Hepatocyte (in vitro differentiated cells): ENCODE measurements at places on chromosomes 3 and 15.

DNA sequence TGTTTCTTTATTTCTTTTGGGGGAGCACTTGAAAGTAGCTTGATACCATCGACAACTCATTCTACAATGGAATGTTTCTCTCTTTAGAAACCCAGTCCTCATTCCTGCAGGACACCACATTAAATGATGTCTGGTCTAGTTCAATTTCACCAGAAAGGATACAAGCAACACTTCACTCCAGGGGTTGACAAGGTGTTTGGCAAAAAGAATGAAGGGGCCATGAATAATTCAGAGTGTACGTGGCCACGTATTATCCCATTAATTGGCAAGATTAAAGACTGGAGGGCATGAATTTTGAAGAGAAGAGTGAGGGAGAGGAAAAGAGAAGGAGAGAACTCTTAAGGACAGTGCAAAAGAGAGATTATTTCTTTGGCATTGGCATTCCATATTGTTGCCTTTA is 705 bp downstream of the TMPRSS7 start:
- no peak overlapping the region for H3K4me3 ChIP-seq
- no peaks in the 10 kb centered on the region for H3K4me1 ChIP-seq
- H3K27ac ChIP-seq = no peak overlapping the region
- no peaks in the 10 kb centered on the region for H3K27me3 ChIP-seq

GRCh38 chr15:87689716-87690115 is 566.8 kb downstream of the NTRK3 start:
- no peaks in the 10 kb centered on the region for H3K27me3 ChIP-seq
- no peaks in the 10 kb centered on the region for H3K36me3 ChIP-seq
- DNase-seq = no peak
- H3K4me1 ChIP-seq = no peaks in the 10 kb centered on the region

DNA sequence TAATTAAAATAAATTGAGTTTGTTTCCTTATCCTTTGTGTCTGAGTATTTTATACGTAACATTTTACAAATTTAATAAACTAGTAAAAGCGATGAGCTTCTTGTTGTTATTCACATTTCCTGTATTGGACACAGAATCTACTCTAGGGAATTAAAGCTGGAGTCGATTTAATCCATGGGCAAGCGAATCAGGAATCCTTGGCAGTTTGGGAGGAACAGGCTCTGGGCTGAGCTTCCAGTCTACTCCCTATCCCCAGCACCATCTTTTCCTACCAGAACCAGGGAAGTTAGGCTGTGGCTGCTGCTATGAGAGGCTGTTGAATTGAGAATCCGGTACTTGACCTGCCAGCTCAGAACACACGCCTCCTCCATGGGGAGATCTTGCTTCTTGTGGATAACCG is 437.3 kb upstream of the TPM1 start:
- H3K27me3 ChIP-seq = no peaks in the 10 kb centered on the region
- H3K4me3 ChIP-seq = no peak overlapping the region
- DNase-seq = no peak
- no peak overlapping the region for H3K27ac ChIP-seq
- H3K36me3 ChIP-seq = no peaks in the 10 kb centered on the region

DNA sequence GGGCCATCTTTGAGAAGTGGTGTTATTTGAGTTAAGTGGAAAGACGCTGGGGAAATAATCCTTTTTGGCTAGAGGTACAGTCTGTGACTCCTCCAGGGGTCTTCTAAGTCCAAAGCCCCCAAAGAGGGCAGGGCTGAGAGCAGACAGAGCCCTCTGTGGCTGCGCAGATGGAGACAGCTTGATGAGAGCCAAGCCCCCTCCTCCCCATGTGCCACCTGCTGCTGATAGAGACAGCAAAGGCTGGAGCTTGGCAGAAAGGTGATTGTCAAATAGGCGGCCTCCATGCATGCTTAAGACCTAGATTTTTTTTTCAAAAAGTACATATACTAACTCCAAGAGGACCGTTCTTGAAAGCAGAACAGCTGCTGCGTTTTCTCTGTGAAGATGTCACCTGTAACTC is 72.4 kb downstream of the CRYGS start:
- no peaks in the 10 kb centered on the region for H3K36me3 ChIP-seq
- peaks cover 7% of the 10 kb centered on the region for H3K27me3 ChIP-seq
- no peak overlapping the region for H3K27ac ChIP-seq
- no peak for DNase-seq
